ENCODE measurements at places on chromosomes 12 and 14.

GRCh38 chr12:4143896-4144295 lies 129.7 kb upstream of the CCND2 start:
- no peak for DNase-seq

GRCh38 chr12:13368431-13368830 lies 171.9 kb downstream of the EMP1 start:
- no peak for DNase-seq

DNA sequence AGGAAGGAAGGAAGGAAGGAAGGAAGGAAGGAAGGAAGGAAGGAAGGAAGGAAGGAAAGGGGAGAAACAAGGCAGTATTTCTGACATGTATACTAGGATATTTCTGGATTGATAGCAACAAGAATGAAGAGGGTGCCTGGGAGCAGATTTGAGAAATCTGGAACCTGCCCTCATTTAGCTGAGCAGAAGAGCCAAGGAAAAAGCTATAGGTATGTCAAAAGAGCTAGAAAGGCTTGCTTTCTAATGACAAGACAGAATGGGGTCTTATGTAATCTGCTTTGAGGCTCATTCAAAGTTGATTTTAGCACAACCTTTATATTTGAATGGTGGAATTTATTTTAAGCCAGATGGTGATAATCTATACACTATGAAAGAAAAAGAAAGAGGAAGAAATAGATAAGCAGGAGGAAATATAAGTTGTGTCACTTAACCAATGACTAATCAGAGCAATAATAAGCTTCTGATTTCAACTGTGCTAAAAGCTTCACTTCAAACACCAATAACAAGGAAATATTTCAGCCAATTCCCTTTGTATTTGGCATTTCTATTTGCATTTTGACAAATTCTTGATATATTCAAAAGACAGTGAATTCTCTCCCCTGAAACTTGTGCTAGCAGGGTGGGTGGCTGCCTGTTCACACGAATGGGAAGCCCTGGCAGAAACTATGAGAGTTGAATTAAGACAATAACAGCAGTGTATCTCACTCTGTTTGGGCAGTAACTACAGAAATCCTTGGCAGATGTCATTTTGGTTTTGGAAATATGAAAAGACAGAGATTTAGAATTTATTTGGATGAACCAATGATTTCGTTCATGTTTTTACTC lies 76.3 kb upstream of the FLRT2 start:
- no peak for DNase-seq

- no peak for DNase-seq
Observed at GRCh38 chr12:128852026-128852698, 1.1 kb upstream of the GLT1D1 start.

DNA sequence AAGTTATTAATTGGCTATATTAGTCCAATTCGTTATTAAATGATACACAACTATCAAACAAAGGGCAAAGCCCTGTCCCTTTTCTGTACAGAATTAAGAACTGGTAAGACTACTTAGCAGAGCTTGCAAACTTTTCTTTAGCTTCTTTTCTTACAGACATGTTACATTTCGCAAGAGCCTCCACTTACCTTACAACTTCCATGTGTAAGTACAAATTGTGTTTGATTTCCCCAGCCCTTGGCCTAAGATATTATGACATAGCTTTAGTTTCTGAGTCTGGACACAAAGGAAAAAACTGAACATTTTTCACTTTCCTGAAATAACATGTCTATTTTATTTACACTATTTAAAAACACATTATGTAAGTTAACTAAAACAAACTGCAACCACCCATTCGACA lies 1.7 kb downstream of the ATF7 start:
- no peak for DNase-seq

DNA sequence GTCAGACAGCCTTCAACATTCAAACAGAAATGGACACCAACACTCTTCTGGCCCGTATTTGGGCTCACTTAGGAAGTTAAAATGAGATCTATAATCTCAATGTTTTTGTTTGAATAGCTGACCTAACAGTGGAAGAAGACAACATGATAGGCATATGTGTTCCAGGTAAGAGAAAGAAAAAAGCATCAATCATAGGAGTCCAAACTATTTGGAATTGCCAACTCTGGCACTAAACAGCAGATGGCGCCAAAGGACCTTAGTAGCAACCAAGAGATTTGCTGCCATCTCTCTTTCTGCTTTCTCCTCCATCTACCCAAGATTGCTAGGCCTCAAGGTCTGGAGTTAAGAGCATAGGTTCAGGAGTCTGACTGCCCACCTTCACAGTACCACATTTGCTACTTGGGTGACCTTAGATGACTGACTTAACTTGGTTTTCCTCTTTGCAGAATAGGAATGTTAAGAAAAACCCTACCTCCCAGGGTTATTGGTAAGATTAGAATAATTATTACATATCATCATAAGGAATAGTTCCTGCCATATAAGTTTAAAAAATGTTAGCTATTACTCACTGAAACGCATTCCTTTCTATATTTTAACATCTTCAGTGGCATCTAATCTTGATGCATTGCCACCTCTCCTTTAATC lies 30.2 kb downstream of the PEX5 start:
- peak; percentile 20 for DNase-seq

- no peak for DNase-seq
Observed at GRCh38 chr12:46445551-46446235, 73.1 kb upstream of the SLC38A2 start.

DNA sequence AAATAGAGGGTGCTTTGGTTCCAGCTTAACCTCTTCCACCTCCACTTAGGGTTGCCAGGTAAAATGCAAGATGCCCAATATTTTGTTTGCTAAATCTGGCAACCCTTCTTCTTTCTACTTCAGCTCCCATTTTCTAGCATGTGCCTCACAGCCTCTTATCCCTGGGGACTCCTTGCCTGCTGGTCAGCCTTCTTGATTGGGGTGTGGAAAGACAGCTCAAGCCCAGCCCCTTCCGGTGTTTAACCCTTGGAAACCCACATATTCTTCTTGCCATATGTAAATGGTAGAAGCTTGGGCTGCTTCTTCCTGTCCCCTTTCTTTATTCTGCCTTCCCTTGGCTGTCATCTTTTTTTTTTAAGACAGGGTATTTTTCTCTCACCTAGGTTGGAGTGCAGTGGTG lies 5.7 kb downstream of the SPIC start:
- DNase-seq, result no peak

- DNase-seq, result no peak
Observed at GRCh38 chr14:85333313-85333712, 196.6 kb upstream of the FLRT2 start.

GRCh38 chr12:48803675-48804074 lies 14.6 kb upstream of the CACNB3 start:
- no peak for DNase-seq

DNA sequence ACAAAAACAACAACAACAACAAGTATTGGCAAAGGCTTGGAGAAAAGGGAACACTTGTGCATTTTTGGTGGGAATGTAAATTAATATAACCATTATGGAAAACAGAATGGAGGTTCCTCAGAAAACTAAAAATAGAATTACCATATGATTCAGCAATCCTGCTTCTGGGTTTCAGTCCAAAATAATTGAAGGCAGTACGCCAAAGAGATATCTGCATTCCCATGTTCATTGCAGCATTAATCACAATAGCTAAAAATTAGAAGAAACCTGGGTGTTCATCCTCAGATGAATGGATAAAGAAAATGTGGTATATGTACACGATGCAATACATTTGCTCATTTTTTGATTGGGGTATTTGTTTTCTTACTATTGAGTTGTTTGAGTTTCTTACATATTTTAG lies 813.0 kb downstream of the NRXN3 start:
- DNase-seq, result no peak

GRCh38 chr12:120252071-120252906 lies 13.2 kb downstream of the PXN start:
- DNase-seq, result no peak

GRCh38 chr14:88554457-88555286 lies at the start of gene PTPN21:
PTPN21 (minus strand) TSS chr14:88555007; CDS start chr14:88550417, 4,590 bp downstream.
- DNase-seq, result no peak

- DNase-seq, result no peak
Observed at GRCh38 chr14:59182641-59183040, 5.8 kb upstream of the DAAM1 start.

- DNase-seq, result no peak
Observed at GRCh38 chr14:93957333-93957710, 19.0 kb downstream of the ASB2 start.

GRCh38 chr12:18703911-18704310 lies 33.9 kb downstream of the PLCZ1 start:
- DNase-seq, result no peak

DNA sequence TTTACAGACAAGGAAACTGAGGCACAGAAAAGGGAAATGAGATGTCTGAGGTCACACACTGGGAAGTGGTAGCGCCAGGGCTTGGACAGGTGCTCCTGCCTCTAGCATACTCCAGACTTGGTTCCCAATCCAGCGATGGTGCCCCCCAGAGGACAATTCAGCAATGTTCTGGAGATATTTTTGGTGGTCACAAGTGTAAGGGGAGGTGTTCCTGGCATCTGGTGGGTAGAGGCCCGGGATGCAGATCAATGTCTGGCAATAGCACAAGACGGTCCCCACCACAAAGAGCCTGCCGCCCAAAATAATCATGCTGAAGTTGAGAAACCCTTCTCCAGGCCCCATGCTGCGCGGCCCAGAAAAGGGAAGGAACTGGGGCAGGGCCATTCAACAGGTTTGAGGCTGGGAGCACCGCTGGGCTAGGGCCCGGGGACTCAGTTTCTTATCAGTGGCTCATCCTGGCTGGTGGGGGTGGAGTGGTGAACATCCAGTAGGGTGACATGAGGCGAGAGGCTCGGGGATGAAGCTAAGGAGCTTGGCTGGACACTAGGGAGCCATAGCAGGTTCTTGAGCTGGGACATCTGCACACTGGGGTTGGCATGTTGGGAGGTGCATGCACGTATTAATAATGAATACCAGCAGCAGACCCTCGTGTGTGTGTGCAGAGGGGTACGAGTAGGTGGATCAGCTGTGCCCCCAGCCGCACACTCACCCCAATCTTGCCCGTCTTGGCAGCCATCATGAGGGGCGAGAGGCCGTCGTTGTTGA lies 35.1 kb downstream of the TRPV4 start:
- no peak for DNase-seq

DNA sequence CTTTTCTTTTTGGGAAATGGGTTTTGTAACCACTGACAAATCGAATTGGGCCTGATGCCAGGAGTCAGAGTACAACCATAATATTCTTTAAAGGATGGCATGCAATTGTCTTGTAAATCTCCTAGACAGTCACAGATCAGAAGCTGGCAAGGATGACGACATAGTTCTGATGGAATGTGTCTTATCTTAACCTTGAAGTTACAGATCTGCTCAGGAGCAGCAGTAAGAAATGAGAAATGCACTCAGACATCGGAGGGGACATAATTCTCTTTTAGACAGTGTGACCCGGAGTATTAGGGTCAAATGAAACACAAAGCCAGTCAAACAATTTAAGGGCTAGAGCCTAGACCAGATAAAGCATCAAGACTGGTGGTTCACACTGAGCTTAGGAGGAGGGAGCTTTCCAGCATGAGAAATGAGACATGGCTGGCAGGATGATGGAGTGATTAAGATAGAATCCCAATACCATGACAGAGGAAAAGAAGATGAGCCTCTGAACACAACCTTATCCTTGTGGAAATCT lies 17.5 kb downstream of the CBX5 start:
- no peak for DNase-seq

GRCh38 chr14:86777963-86778602 lies 1214.9 kb downstream of the GALC start:
- no peak for DNase-seq

- DNase-seq, result no peak
Observed at GRCh38 chr14:64541261-64541971, 875 bp downstream of the HSPA2 start.

DNA sequence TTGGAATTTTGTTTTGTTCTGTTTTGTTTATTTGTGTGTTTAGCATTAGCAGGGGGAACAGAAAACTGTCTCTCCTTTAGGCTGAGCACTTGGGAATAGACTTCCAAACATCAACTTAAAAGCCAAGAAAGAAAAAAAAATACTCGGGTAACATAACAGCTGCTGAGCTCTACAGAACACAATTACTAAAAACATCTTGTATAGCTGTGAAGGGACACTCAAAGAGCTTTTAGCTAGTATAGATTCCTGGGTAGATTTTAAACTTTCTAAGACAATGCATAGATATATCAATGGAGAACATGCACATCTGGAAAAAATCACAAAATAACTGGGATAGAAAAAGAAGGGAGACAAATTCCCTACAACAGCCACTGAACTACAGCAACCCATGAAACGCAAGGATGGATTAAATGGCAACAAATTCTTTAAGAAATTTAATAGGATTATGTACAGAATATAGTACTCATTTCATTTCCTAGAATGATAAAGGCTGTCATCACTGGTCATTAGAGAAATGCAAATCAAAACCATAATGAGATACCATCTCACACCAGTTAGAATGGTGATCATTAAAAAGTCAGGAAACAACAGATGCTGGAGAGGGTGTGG lies 174.3 kb upstream of the KRR1 start:
- no peak for DNase-seq

GRCh38 chr12:32312049-32312670 lies 87.2 kb upstream of the FGD4 start:
- DNase-seq, result no peak

GRCh38 chr12:32877601-32878459 lies 18.7 kb downstream of the PKP2 start:
- no peak for DNase-seq

- DNase-seq, result no peak
Observed at GRCh38 chr12:116881325-116881876, at the start of gene HRK. HRK (minus strand) TSS chr12:116881441; CDS start chr12:116881307, 134 bp downstream.

DNA sequence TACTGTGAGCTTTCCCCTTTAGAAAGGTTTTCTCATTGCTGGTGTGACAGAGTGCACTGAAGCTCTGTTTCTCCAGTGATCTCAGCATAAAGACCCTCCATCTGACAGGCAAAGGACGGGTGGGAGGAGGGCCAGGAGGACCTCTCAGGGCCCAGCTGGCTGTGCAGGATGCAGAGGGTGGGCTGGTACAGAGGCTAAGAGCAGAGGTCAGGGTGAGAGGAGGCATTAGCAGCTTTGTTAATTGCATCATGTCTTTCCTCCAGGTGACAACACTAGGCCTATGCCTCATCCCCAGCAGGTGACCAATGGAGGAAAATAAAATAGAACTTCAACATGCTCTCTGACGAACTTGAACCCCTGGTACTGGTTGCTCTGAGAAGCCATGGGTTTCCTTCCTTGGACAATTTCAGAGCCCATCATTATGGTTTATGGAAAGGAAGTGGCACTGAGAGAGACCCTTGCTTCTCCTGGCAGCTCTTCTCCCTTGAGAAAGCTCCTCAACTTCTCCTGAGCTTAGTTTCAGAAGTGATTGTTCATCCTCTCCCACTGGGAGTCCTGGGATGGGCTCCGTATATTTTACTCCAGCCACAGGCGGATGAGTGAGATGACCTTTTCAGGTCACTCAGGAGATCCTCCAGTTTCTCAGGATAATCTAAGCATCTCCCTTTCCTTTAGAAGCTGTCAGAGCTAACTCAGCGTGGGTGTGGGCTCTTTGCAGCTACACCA lies 45.8 kb upstream of the ATP23 start:
- no peak for DNase-seq
